ENCODE measurements at places on chromosomes 6 and 20. TPM values are rescaled to one million over a fixed set of nuclear protein-coding genes. Genes with fewer than 3 reads are reported as not detected.

GRCh38 chr6:125481056-125481455 is 179.3 kb upstream of the HDDC2 start:
- peaks cover 3% of the 10 kb centered on the region for H3K27me3 ChIP-seq
- no peaks in the 10 kb centered on the region for H3K4me1 ChIP-seq
- DNase-seq = no peak
- no peaks in the 10 kb centered on the region for H3K36me3 ChIP-seq

DNA sequence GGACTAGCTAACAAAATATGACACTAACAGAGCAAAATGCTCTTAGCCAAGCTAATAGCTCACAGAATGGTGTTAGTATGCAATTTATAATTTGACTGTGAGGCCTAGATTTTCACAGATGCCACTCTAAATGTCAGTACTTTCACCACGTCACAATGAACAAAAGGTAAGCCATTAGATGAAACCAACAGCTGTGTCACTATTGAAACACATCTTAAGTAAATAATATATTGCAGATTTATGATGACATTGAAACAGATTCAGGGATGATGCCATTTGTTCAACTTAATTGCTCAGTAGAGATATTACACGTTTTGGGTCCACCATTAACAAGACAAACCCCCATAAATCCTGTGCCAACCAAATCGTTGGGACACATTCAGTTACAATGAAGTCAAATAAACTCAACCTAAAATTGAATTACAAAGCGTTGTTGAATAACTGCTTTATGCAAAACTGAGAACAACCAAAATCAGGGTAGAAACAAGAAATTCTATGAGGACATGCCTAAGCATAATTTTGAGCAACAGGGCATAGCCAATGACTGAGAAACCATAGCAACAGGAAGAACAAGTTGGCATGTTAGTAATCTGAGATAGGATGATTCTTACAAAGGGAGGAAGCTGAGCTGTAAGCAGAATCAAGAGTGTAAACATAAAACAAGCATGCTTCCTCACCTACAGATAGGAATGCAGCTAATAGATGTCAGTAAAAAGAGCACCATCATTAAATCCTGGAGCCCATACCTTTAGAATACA is 85.6 kb upstream of the KHDRBS2 start:
- H3K27me3 ChIP-seq = no peaks in the 10 kb centered on the region
- no peaks in the 10 kb centered on the region for H3K36me3 ChIP-seq
- H3K27ac ChIP-seq = no peak overlapping the region
- H3K4me3 ChIP-seq = no peak overlapping the region

GRCh38 chr6:19999319-20000191 is 162.4 kb downstream of the ID4 start:
- H3K4me1 ChIP-seq = peaks cover 2% of the 10 kb centered on the region
- H3K27ac ChIP-seq = peak overlapping the region; percentile 50
- no peaks in the 10 kb centered on the region for H3K27me3 ChIP-seq
- DNase-seq = peak; percentile 55
- no peak overlapping the region for H3K4me3 ChIP-seq
- H3K36me3 ChIP-seq = no peaks in the 10 kb centered on the region

DNA sequence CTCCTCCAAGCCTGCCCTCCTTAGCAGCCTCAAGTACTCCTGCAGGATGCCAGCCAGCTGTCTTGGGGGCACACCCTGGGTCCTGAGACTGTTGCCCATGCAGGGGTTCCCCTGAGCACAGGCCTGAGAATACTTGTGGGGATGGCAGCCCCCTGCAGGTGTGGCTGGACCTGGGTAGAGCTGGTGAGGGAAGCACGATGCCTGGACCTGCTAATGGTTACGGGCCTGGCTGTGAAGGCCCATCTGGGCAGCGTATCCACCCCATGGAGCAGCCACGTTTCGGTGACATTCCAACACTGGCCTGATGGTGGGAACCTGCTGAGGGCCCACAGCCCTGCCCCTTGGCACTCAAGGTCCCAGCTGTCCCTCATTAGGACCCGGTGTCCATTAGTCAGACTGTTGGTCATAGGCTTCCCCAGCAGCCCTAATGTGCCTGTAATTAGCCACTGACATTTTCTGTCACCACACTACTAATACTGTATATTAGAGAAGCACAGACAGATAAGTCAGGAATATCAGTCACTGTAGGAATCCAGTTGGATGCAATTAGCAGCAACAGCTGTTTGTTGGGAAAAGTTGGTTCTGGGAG is 20.3 kb downstream of the CCDC167 start:
- H3K36me3 ChIP-seq = peaks cover 31% of the 10 kb centered on the region
- H3K4me3 ChIP-seq = no peak overlapping the region
- H3K27ac ChIP-seq = no peak overlapping the region
- H3K4me1 ChIP-seq = peaks cover 2% of the 10 kb centered on the region
- no peaks in the 10 kb centered on the region for H3K27me3 ChIP-seq
- DNase-seq = no peak

DNA sequence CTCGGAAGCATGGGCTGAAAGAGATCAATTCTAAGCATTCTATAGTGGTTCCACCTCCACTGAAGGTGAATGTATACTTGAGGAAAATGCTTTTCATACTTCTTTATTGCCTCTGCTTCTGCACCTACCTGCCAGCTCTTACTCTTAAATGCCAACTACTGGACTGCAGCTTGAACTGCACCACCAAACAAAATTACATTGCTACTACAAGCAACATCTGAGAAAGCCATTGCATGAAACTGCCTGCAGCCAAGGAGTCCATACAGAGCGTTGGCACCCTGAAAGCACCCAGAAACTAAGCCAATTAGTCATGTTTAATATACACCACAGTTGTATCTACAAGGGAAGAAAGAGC is 440.9 kb downstream of the BTBD3 start:
- DNase-seq = no peak
- H3K27ac ChIP-seq = no peak overlapping the region
- no peaks in the 10 kb centered on the region for H3K27me3 ChIP-seq

DNA sequence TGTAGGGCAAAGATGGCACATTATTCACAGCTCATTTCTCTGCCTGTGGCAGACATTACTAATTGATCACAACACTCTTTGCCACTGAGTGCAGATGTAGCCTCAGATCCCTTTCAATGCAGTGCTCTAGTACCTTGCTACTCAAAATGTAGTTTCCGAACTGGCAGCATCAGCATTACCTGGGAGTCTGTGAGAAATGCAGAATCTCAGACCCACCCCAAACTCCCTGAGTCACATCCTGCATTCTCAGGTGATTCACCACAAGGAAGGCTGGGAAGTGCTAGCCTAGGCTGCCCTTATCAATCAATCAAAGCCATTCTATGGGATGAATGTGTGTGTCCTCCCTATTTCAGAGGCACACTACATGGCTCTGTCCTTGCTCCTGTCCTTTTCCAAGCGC is 58.5 kb downstream of the PCNA start:
- no peak overlapping the region for H3K27ac ChIP-seq
- no peaks in the 10 kb centered on the region for H3K27me3 ChIP-seq
- peaks cover 15% of the 10 kb centered on the region for H3K4me1 ChIP-seq
- no peak for DNase-seq
- no peak overlapping the region for H3K4me3 ChIP-seq
- H3K36me3 ChIP-seq = peaks cover 3% of the 10 kb centered on the region

DNA sequence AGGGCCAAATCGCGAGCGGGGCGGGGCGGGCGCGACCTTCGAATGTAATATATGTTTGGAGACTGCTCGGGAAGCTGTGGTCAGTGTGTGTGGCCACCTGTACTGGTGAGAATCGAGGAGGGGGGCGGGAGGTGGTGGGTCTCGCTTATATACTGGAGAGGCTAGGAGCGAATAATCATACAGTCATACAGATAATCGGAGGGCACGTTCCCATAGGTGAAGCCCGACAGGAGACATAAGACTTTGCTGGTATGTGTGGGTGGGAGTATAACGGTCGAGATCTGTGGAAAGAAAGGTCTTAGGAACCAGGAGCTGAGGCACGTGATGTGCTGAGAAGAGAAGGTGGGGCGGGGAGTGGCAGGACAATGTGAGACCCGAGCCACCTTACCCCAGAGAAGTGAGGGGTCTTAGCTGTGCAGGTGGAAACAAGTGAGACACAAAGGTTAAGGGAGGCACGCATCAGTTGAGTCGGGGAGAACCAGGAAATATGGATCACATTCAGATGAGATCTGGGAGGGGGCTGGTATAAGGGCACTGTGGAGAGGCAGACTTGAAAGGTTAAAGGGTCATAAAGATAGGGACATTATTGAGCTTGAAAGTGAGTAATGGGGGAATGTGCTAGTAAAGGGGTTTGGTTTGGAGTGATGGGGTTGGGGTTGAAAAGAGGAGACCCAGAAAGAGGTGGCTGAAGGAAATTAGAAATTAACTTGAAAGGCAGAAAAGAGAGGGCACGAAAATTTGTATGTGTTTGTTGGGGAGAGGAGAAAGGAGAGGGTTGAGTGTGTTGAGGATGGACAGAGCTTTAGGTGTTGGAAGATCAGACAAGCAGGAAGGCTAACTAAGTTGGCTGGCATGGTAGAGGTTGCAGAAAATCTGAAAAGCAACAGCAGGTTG is 589 bp downstream of the RNF5 start:
- peak overlapping the region; percentile 96 for H3K27ac ChIP-seq
- no peak for DNase-seq
- H3K36me3 ChIP-seq = peaks cover 34% of the 10 kb centered on the region
- H3K4me3 ChIP-seq = peak overlapping the region; percentile 94

- H3K27me3 ChIP-seq = peaks cover 17% of the 10 kb centered on the region
- H3K36me3 ChIP-seq = no peaks in the 10 kb centered on the region
- peak overlapping the region; percentile 60 for H3K27ac ChIP-seq
- H3K4me3 ChIP-seq = peak overlapping the region; percentile 78
Observed at GRCh38 chr6:144285798-144286502, 815 bp downstream of the UTRN start.

- DNase-seq = peak; percentile 72
- H3K27me3 ChIP-seq = no peaks in the 10 kb centered on the region
- peaks cover 7% of the 10 kb centered on the region for H3K36me3 ChIP-seq
Observed at GRCh38 chr20:63698739-63699465, 2.5 kb downstream of the TNFRSF6B start.

GRCh38 chr6:163711615-163712565 is 297.4 kb downstream of the QKI start:
- peaks cover 2% of the 10 kb centered on the region for H3K4me1 ChIP-seq
- H3K27me3 ChIP-seq = peaks cover 2% of the 10 kb centered on the region
- no peak overlapping the region for H3K27ac ChIP-seq
- DNase-seq = peak; percentile 4
- no peaks in the 10 kb centered on the region for H3K36me3 ChIP-seq

Gene RFX6
- total RNA-seq = not detected
